ENCODE measurements at places on chromosomes 1 and 21. TPM values are rescaled to one million over a fixed set of nuclear protein-coding genes. Genes with fewer than 3 reads are reported as not detected.

PHGDH gene
- total RNA-seq = 173 TPM

ADAM30 gene
- total RNA-seq = not detected

COL6A1 gene
- total RNA-seq = 1,721 TPM

PYHIN1 gene
- total RNA-seq = not detected

RAB42 gene
- total RNA-seq = 4.8 TPM

CYP2J2 gene
- total RNA-seq = 0.29 TPM

OR2T29 gene
- total RNA-seq = not detected

S100A7A gene
- total RNA-seq = not detected

PTPN7 gene
- not detected for total RNA-seq

CFHR3 gene
- total RNA-seq = not detected

AGBL4 gene
- not detected for total RNA-seq

KRTAP7-1 gene
- total RNA-seq = not detected

SYCP1 gene
- total RNA-seq = not detected

GJB5 gene
- not detected for total RNA-seq

C1orf87 gene
- total RNA-seq = not detected

WNT3A gene
- total RNA-seq = not detected

PUSL1 gene
- total RNA-seq = 23.0 TPM

TEKT2 gene
- not detected for total RNA-seq

GCSAML gene
- total RNA-seq = under 0.01 TPM

C1orf159 gene
- total RNA-seq = 9.0 TPM
